ENCODE measurements at places on chromosomes 6 and 20.

DNA sequence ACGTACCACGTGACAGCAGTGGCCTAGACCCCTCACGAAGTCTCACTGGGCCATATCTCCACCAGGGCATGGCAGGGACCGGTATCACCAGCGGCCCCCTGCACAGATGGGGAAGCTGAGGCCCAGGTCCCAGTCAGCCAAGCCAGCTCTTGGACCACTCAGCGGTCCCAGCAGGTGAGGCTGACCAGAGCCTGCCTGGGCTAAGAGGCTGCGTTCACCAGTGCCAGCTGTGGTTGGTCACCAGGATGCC is 2.6 kb upstream of the MRGBP start:
- DNase-seq, result no peak

GRCh38 chr6:170042596-170043118 is 248.2 kb downstream of the DLL1 start:
- no peak for DNase-seq

DNA sequence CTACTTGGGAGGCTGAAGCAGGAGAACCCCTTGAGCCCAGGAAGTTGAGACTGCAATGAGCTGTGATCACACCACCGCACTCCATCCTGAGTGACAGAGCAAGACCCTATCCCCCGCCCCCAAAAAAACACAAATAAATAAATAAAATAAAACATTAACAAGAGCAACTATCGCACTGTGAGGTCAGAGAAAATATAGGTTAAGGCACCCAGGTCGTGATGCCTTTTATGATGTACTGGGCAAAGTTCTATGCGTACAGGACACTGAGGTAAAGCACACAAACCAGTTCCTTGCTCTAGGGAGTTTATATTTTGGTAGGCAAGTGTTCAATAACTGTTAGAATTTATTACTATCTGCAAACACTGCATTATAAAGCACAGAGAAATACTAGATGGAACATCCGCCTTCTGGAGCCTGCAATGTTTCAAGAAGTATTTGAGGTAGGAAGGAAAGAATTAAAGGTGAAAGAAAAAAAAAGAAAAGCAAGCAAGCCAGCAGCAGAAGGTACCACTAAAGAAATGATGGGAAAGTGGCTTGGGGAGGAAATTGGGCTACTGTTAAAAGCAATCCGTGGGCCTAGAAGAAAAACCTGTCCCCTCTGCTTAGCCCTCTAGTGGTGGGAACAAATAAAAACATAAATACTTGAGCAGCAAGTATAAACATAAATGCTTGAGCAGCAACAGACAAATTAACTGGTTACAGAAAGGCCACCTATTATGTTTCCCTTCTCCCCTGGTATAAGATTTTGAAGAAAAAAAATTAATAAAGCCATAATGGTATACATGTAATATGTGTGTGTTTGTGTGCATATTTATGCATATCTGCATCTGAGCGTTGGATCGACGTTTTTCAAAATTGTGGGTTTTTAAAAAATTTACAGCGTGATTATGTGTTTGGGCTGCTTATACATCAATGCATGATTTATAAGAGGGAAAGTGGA is 128.0 kb downstream of the PHACTR1 start:
- DNase-seq, result no peak

DNA sequence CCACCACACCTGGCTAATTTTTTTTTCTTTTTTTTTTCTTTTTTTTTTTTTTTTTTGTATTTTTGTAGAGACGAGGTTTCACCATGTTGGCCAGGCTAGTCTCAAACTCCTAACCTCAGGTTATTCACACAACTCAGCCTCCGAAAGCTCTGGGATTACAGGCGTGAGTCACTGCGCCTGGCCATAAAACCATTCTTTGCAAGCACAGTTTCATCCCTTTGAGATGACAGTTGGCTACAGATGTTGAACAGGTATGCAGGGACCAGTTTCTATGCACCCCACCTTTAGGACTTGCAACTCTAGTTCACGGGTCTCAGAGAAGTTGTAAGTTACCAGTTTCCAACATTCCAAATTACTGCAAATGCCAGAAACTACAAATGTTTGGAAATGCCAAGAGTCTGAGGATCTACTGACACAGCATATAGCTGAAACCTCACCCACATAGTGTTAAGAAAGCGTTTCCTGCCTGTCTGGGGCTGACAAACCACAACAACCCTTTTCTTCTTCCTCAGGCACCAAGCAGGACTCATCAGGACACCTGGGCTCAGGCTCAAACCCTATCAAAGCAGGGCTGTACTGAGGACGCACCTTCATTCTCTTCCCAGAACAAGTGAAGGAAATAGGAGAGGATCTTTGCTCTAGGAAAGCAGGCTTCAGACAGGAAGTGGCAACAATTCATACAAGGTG is 22.9 kb downstream of the ARHGAP18 start:
- DNase-seq, result peak; percentile 52

GRCh38 chr6:4879741-4880275 is 103.6 kb downstream of the CDYL start:
- peak; percentile 68 for DNase-seq

- DNase-seq, result no peak
Measured at GRCh38 chr6:115783402-115784061, 277.2 kb downstream of the FRK start.

- no peak for DNase-seq
Measured at GRCh38 chr6:49950415-49950751, 13.6 kb downstream of the DEFB114 start.

- DNase-seq, result no peak
Measured at GRCh38 chr6:101597693-101598092, 204.2 kb downstream of the GRIK2 start.

DNA sequence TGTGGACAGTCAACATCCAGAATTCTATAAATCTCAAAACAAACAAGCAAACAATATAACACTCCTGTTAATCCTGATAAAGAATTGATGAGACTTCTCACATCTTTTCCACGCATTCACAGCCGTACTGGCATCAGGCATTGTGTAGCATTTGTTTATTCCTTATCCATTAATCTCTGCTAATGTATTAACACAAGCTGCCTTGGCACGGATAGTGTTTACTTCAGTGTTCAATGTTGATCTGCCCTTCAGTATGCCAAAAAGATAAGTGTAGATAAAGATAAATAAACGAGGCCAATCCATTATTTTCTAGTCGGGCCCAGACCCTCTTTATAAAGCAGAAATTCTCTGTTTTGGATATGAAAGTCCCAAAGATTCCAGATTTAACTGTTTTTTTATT is 16.1 kb downstream of the UFL1 start:
- DNase-seq, result no peak

DNA sequence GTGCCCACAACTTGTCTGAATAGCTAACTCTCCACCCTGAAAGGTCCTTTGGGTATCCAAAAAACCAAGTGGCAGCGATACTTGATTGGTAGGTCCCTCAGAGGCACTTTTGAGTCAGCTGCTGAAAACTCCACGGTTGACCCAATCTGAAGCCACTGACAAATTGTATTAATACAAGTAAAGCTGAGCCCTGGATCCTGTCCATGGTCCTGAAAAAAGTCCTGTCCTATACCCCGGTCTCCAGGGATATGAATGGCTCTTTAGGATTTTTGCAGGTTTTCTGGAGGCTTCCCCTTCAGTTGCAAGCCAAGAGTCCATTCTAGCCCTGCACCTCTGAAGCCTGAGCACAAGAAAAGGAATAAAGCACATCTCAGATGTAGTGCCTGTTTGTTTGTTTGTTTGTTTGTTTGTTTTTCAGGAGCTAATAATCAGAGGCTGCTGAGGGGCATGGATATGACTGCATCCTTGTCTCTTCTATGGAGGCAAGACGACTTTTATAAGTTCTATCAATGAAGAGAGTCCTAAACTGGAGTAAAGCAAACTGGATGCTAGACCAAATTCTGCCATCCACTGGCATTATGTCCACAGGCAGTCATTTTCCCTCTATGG is 1.7 kb upstream of the SLC12A5 start:
- DNase-seq, result no peak

DNA sequence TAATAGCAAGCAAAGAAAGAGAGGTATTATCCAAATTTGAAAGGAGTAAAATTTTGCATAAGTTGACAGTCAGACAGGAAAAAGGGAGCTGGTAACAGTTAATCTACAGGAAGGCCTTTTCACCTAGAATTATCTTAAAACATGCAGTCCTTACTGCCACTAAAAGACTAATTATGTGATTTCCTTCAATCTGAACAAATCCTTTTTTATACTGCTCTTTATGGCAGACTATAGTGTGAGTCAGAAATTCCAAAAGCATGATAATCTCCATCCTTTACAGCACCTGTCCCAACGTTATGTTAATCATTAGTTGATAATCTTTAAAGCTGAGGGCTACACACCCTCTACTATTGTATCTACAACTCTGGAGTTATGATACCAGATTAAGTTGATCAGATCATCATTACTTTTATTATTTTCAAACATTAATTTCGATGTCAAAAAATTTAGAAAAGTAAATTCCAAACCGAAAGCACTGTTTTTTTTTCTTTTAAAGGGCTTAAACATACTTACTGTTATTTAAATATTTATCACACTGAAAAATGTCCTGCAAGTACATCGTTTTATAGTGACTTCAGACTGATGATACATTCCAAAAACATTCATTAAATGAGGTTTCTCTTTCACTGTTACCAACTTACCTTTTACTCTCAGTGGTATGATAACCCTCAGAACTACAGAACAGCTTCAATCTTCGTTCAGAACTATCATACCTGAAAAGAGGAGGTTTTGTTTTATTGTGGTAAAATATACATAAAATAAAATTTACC is 33.2 kb upstream of the AKAP7 start:
- DNase-seq, result no peak

DNA sequence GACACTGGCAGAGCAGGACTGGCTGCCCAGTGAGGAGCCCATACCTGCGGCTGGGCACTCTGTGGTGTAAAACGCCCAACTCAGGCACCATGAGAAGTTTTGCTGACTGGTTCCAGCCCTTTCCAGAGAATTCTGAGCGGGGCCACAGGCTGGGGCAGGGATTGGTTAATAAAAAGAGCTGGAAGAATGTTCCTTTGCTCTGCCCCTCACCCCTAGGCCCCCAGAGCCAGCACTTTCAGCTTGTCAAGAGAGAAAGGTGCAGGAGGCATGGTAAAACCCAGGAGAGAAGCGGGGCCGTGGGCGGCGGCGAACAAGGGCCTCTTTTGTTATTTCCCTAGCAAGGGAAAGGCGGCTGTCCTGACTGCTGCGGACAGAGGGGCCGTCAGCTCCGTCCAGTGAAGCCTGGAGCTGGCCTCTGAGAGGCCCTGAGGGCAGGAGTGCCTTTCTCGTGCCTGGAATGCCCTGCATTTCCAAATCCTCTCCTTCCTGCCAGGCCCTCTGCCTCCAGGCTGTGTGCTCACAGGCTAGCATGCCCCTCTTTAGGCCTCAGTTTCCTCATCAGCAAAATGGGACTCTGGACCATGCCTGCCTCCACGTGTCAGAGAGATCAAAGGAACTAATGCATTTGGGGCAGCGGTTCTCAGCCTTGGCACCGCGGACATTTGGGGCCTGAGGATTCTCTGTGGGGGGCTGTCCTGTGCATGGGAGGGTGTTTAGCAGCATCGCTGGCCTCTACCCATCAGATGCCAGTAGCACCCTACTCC is 12.9 kb downstream of the SLC13A3 start:
- no peak for DNase-seq

GRCh38 chr6:53302678-53303360 is 45.9 kb downstream of the ELOVL5 start:
- no peak for DNase-seq

- DNase-seq, result no peak
Measured at GRCh38 chr6:39404312-39404711, 81.8 kb upstream of the KCNK16 start.

DNA sequence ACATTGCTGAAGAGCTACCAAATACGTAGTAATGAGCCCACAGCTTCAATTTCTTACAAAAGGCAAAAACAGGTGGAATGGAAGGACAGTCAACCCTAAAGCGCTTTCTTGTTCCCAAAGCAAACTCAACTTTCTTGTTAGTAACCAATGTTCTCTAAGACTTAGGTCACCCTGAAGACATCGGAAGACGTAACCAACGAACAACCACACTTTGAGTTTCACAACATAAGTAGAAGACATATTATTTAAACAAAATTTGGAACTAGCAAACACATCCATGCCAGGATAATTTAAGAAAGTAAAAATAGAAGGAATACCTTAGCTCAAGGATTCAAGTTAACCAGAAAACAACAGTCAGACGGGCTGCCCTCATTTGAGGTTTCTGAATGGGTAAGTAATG is 51.0 kb downstream of the CNKSR3 start:
- no peak for DNase-seq

DNA sequence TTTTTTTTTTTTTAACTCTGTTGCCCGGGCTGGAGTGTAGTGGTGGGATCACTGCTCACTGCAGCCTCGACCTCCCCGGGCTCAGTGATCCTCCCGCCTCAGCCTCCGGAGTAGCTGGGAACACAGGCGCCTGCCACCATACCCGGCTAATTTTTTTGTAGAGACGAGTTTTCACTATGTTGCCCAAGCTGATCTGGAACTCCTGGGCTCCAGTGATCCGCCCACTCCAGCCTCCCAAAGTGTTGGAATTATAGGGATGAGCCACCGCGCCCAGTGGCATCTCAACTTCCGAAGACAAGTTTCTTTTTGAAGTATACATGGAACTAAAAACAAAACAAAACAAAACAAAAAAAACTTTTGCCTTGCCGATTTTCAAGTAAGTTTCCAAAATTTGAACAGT is 66.6 kb upstream of the ZNF184 start:
- DNase-seq, result no peak

DNA sequence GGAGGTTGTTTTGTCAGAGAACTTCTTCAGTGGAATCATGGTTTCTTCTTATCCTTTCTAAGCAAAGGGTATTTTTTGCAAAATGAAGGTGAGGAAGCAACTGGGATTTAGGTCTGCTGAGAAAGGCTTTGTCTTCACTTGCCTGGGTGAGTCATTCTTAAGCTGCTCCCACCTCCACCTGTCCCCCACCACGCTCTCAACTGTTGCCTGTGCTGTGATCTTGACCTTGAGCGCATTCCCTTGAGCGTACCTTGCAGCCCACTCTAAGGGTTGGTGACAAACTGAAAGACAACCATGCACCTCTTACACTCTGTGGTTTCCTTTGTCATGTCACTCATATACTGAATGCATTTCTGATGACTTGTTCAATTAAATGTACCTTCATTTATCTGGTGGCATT is 641.1 kb downstream of the RNF144B start:
- DNase-seq, result no peak

GRCh38 chr6:126770176-126770575 is 348.3 kb upstream of the RSPO3 start:
- no peak for DNase-seq

GRCh38 chr6:30720738-30721197 is 616 bp downstream of the TUBB start:
- peak; percentile 82 for DNase-seq

DNA sequence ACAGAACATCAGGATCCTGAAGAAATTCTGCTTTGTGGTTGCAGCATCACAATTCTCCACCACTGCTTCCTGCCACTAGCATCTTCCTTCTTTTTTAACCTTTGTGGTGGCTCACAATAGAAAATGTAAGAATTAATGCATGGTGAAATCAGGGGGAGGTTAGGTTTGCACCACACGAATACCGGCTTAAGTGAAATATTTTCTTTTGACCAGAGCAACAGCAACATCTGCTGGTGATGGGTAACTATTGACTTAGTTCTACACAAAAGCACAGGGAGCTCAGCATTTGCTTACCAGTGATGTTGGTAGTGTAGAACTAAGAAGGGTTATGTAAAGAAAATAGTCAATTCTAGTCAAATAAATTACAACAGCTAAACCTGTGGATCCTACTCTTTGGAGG is 280.5 kb downstream of the SYNE1 start:
- DNase-seq, result peak; percentile 16
